ENCODE measurements at places on chromosomes 3 and 15.

GRCh38 chr3:128618398-128618726, 32.3 kb downstream of the RPN1 start:
- DNase-seq = no peak

DNA sequence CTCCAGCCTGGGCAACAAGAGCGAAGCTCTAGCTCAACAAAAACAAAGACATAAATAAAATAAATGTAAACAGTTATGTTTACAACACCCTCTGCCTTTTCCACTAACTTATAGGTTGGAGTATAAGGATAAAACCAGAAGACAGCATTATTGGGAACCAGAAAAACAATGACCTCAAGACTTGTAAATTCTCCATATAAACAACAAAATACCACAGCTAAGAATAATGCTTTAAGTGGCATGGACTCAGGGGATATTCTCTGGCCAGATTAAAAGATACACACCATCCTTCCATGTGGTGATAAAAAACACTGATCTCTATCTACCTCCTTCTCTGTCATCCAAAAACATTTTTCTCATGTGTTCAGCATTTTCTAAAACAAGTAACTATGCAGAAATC, 500.6 kb downstream of the MAGI1 start:
- no peak for DNase-seq

GRCh38 chr15:59570315-59570714, 41.3 kb upstream of the GCNT3 start:
- no peak for DNase-seq

DNA sequence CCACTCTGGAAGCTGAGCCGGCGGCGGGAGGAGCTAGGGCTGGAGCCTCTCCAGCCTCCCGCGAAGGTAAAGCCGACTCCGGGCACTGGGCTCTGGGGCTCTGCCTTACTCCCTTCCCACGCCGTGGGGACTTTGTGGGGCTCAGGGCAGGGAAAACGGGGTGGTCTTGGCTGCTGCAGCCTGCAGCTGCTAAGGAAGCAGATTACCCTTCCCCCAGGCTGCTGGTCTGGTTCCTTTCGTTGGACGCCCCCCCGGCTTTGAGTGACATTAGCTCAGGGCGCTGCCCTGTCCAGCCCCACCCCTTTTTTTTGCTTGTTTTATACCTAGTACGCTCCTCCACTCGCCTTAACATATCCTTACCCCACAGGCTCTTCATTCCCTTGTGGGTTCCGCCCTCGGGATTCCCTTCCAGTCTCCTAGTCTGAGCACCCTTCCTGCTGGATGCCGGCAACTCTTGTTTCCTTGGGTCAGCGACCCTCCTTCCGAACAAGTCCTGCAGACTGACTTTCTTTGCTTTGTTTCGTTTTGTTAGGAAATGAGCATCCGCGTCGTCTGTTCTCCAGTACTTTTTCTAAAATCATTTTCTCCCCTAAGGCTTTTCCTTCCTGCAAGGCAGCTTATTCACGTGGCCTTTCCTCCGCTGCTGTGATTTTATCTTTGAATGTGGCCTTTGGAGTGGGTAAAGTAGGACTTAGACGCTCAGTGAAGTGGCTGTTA, 551 bp downstream of the DNAJC13 start:
- no peak for DNase-seq

DNA sequence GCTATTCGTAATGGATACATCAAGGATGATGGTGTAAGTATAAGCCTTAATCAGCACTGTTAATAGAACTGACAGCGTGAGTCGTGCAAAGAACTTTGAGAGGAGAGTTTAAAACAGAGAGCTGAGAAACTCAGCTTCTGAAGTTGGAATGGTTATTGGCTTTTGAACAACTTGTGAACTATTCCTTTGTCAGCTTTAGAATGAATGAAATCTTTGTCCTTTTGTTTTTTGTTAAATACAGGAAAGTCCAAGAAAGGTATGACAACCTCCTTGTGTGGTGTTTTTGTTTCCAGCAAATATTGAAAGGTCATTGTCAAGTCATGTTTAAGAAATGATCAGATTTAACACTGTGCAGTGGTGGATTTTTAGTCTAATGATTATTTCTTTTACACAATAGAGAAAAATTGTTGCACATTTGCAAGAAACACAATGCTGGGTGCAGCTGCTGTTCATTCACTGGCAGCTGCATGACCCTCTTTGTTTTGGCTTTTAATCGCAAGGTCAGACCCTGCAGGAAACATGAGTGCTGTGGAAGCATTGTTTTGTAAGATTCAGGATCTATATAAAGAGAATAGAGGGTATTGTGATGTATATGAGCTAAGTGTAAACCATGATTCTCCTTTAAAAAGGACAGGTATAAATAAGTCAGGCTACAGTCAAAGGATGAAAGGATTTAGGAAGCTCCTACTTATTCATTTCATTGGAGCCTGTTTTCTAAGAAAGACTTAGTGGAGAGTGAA, 21.7 kb upstream of the ABHD10 start:
- no peak for DNase-seq

GRCh38 chr15:81786776-81787175, 259.0 kb downstream of the MEX3B start:
- no peak for DNase-seq

- no peak for DNase-seq
These were observed 103.9 kb downstream of the MME start for GRCh38 chr3:155184011-155184410.

GRCh38 chr3:8937064-8938020, 25.9 kb downstream of the RAD18 start:
- DNase-seq = no peak

All from NCI-H1930 (cell line).